ENCODE measurements at places on chromosomes 6 and 20. TPM values are rescaled to one million over a fixed set of nuclear protein-coding genes. Genes with fewer than 3 reads are reported as not detected.
A peak's percentile ranks its signal among the peaks of the same experiment; 100 is the strongest.

GRCh38 chr6:151280859-151281258, 41.1 kb downstream of the AKAP12 start:
- no peak for DNase-seq

GRCh38 chr6:7960848-7961247, 50.3 kb upstream of the TXNDC5 start:
- no peak for DNase-seq

GRCh38 chr20:45796337-45797065, 4.7 kb downstream of the DNTTIP1 start:
- no peak for DNase-seq

DNA sequence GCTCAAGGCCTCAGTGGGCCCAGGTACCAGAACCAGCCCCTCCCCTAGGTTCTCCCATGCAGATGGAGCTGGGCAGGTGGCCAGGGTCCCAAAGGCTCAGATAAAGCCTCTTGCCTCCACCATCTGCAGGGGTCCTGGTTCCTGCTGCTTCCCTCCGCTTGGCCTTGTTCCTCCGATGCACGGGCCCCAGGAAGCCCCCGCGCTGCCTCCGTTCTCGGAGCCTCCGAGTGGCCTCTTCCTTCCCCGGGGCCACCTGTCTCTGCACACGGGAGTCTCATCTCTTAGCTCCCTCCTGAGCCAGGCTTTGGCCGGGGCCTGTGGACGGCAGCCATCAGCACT, 1.9 kb upstream of the PTK6 start:
- no peak for DNase-seq

DNA sequence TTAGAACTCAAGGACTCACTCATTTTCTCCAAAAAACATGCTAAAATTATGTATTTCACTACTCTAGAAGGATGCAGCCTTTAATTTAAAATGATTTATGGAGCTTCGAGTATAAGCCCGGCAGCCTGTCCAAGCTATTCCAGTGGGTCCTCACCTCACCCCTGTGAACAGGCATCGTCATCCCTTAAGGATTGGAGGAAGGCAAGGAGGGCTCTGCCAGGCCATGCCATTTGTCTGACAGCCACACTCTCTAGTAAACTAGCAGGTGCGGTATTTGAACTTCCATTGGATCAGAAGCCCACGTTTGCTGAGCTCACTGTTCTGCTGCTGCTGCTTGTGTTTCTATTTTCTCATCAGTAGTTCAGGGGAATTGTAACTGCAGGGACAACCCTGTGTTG, 39.8 kb upstream of the NAA20 start:
- DNase-seq: no peak

DNA sequence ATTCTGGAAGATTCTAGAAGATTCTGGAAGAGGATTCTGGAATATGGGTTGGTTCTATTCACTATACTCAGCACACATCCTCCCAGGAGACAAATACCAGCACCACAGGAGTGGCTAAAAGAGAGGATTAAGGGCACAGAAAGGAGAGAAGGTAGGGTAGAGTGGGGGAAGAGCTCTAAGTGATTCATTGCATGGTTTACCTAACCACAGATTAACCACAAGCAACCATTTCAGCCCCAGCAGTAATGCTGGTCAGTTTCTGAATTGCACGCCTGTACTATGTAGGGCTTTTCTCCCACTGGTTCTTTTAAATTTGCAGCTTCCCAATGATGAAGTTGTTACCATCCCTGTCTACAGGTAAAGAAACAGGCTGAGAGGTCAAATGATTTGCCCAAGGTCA, 192.7 kb upstream of the PMEPA1 start:
- peak; percentile 9 for DNase-seq

FOXA2 gene
- 0.36 TPM for polyA plus RNA-seq

Data from keratinocyte (primary cell).